T-helper 2 cell treated with Interferon-gamma antibody and Interleukin-4, amounts not matched to agents 5 μg/mL and 100 μg/mL, for 36 hours (primary cell): ENCODE measurements at places on chromosomes 5 and 9.
A peak's percentile ranks its signal among the peaks of the same experiment; 100 is the strongest.

GRCh38 chr5:169711551-169712225 lies 74.6 kb downstream of the DOCK2 start:
- no peak for DNase-seq

DNA sequence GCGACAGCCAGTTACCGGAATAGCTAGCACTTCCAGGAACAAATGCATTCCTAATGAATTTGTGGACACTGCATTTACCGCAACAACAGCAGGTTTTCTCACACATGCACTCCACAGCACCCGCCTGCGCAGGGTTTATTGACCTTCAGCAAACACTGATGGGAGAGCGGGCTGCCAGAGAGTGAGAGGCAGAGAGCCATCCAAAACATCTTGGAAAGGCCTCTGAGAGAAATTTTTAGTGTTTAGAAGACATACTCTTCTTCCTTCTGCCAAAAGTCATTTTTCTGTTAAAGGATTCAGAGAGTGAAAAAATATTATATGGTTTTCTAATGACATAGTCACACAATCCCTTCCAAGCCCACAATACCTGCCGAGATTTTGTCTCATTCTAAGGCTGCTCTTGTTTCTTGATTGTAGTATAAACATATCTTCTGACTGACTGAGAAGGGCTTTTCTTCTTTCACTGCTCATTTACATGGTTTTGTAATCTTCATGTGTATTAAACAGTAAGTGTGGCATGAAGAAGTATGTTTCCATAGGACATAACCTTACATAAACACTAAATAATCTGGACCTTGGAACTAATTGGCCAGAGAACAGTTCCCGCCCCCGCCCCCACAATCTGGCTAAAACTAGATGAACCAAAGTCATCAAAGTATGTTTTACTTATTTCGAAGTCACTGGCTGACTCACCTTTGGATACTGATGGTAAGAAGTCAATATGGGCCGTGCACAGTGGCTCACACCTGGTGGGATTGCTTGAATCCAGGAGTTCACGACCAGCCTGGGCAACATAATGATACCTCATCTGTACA lies 432.5 kb upstream of the MEF2C start:
- DNase-seq: no peak

DNA sequence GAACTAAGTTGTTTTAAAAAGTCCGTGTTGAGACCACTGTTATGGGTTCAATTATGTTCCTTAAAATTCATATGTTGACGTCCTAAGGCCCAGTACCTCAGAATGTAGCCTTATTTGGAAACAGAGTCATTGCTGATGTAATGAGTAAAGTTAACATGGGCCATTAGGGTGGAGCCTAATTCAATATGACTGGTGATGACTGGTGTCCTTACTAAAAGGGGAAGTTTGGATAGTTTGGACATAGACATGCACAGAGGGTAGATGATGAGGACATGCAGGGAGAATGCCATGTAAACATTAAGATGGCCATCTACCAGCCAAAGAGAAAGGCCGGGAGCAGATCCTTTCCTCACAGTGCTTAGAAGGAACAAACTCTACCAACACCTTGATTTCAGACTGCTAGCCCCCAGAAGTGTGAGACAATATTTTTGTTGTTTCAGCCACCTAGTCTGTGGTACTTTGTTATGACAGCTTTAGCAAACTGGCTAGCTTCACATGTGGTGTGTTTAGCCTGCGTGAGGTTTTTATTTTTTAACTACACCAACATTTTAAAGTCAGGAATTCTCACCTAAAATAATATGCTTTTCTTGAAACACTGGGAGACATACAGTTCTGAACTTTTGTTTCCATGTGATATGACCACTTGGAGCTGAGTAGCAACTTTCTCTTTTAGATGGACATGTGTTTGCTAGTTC lies 135.3 kb downstream of the YIPF5 start:
- no peak for DNase-seq

- DNase-seq: no peak
Measured at GRCh38 chr5:113201715-113202114, 225.1 kb downstream of the DCP2 start.

- no peak for DNase-seq
Measured at GRCh38 chr9:37944671-37945481, 40.9 kb upstream of the SLC25A51 start.

- peak; percentile 87 for DNase-seq
Measured at GRCh38 chr9:133371261-133371711, 4.6 kb downstream of the SURF4 start.

DNA sequence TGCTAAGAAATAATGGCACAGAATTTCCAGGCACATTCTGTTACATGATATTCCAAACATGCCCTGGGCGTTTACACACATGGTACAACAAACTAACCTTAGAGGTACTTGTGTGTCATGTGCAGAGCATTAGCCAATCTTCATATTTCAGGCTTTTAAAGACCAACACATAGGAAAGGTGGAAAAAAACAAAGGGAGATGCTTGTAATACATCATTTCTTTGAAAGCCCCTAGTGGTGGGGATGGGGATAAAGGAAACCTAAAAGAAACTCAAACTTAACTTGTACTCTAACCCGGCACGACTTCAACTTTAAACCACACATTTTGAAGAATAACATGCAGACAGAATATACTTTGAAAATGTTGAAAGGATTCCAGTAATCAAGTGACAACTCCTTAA lies 133.6 kb downstream of the PTPRD start:
- DNase-seq: no peak

DNA sequence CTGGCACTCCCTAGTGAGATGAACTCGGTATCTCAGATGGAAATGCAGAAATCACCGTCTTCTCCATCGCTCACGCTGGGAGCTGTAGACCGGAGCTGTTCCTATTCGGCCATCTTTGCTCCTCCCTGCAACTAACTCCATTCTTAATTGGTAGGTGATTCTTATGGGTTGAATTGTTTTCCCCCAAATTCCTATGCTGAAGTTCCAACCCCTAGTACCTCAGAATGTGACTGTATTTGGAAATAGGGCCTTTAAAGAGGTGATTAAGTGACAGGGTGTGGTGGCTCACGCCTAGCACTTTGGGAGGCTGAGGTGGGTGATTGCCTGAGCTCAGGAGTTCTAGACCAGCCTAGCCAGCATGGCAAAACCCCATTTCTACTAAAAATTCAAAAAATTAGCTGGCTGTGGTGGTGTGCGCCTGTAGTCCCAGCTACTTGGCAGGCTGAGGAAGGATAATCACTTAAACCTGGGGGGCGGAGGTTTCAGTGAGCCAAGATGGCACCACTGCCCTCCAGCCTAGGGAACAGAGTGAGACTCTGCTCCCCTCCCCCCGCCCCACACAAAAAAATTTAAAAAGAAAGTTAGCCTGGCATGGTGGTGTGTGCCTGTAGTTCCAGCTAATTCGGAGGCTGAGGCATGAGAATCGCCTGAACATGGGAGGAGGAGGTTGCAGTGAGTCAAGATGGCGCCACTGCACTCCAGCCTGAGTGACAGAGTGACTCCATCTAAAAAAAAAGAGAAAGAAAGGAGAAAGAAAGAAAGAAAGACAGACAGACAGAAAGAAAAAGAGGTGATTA lies 25.2 kb upstream of the FOCAD start:
- DNase-seq: no peak

DNA sequence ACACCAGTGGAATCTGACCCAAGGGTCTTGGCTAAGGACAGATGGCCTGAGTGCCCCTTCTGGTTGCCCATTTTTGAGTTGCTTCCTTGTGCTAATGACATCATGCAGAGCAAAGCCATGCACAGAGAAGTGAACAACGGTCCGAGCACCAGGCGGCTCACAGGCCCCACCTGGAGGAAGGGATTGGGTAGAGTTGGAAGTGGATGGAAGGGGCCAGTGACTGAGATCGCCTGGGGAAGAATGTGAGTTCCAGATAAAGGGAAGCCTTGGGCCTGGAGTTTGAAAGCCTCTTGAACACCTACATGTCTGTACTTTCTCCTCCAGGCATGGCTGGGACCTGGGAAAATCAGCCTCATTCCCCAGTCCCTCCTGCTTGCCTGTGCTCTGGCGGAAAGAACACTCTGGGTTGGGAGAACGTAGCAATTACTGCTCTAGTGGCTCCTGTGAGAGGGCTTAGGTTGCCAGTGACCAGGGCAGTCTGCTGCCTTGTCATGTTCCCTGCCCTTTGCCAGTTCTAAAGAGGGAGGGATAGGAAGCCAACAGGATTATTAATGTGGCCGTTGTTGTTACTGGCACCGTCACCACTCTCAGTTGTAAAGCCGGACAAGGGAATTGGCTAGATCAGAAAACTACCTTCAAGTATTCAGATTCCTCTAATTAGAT lies 62.5 kb upstream of the PTPN3 start:
- DNase-seq: no peak

DNA sequence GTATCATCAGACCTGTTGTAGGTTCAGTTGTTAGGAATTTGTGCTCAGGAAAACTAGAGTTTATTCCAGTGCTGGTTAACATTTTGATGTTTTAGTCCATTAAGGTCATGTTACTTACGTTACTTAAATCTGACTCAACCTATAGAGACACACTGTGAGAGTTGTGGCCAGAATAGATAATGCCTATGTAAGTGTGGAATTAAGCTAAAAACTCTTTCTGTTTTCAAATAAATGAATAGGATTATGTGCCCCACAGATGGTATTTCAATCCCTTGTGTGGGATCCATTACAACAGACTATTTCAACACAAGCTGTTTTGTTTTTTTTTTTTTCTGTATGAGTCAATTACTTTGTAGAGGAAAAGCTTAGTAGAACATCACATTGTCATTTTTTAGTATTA lies 68.1 kb downstream of the MEGF10 start:
- no peak for DNase-seq

- DNase-seq: no peak
Measured at GRCh38 chr5:62331921-62332320, 25.9 kb downstream of the KIF2A start.

DNA sequence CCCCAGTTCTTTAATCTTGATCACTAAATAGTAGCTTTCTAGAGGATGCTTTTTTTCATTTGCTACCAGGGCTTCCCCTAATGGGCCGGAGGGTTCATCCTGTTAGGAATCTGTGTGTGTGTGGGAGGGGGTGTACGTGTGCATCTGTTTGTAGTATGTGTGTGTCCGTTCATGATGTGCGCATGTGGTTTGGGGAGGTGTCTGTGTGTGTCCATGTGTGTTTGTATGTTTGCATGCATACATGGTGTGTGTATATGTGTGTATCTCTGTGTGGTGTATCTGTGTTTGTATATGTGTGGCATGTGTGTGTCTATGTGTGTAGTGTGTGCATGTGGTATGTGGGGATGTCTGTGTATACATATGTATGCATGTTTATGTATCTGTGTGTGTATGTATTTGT lies 106.2 kb downstream of the SYK start:
- DNase-seq: no peak
